ENCODE measurements at places on chromosomes 2 and 18.

DNA sequence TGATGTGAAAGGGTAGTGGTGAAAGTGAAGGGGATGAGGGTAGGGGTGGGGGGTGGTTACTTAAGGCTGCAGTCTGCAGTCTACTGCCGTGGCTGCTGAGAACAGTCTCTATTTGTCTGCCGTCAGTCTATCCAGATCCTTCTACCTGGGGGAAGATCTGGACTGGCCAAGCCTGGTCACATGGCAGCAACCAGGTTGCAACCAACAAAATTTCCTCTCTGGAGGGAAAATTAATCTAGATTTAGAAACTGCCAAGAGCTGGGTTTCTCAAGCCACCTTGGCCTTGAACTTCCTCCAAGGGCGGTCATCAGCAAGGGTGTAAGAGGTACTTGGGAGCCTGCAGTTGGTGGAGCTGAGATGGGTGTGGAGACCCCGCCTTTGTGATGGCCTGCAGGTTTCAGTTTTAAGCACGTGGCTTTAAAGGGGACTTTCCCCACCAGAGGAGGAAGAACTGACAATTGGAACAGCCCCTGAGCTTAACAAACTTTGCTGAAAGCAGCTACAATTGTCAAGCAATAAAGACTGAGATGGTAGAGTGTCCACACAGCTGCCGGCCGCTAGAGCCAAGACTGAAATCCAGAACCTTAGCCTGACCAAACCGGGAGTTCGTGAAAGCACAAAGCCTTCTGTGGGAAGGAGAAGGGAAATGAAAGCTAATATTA lies 31.4 kb upstream of the KCMF1 start:
- H3K4me1 ChIP-seq: peaks cover 11% of the 10 kb centered on the region
- H3K36me3 ChIP-seq: peaks cover 10% of the 10 kb centered on the region
- H3K27ac ChIP-seq: peak overlapping the region; percentile 54
- H3K27me3 ChIP-seq: no peaks in the 10 kb centered on the region
- H3K4me3 ChIP-seq: no peak overlapping the region

DNA sequence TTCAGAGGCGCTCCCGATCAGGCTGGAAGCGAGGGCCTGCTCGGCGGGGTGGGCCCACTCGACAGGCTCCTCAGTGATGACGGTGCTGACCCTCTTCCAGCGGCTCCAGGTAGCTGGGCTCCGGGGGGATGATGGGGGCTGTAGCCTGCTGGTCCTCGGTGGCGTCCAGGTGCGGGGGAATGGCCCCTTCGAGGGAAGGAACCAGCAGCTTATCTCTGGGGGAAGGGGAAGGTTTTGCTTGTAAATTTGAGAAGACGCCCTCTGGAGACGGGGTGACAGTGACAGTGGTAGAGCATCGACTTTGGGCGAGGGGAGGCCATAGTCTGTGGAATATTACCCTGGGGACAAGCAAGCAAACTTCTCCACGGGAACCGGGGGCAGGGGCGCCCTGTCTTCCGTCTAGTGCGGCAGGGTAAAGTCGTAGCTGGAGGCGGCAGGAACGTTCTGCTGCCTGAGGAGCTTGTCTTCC lies 891.9 kb upstream of the LRRTM1 start:
- no peak overlapping the region for H3K27ac ChIP-seq
- DNase-seq: no peak
- H3K27me3 ChIP-seq: no peaks in the 10 kb centered on the region
- no peak overlapping the region for H3K4me3 ChIP-seq

DNA sequence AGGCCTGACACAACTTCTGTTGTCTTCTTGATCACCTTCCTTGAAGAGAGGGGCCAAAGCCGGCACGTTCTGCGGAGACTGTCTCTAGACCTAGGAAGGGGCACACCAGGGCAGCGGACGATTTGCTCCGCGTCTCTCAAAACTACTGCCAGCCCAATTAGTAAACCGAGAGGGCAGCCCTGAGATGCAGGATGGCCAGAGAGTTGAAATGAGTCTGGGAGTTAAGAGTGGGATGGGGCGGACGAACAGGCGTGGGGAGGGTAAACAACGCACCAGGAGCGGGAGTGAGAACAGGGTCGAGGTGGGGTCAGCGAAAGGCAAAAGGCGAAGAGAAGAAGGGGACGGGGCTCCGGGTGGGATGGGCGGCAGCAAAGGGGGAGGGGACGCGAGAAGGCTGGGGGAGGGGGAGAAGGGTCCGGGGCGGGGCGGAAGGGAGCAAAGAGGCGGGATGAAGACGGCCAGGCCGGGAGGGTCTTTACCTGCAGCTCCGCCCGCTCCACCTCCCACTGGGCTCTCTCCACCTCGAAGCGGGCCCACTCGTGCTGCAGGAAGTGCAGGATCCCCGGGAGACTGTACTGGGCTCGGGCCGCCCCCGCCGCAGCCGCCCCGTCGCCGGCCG lies 476 bp downstream of the STRN start:
- peak overlapping the region; percentile 90 for H3K4me3 ChIP-seq
- peaks cover 42% of the 10 kb centered on the region for H3K4me1 ChIP-seq
- peak overlapping the region; percentile 90 for H3K27ac ChIP-seq
- H3K36me3 ChIP-seq: no peaks in the 10 kb centered on the region
- H3K27me3 ChIP-seq: no peaks in the 10 kb centered on the region

DNA sequence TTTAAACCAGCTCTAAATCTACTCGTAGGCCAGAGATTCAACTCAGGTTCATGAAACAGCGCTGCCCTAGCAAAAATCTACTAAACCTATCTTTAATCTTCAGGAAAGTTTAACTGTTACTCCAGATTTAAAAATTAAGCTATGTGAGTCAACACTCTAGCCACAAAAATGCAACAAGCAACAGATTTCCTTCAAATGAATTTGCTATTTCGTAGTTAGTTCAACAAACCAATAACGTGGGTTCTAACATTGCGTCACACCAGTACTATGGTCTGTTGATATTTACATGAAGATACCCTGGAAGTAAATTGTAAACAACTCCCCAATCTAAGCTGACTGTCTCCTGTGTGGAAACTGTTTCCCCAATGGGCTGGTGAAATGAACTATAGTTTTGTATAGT lies 71.2 kb downstream of the FIGN start:
- no peaks in the 10 kb centered on the region for H3K27me3 ChIP-seq
- peaks cover 60% of the 10 kb centered on the region for H3K4me1 ChIP-seq
- no peak overlapping the region for H3K4me3 ChIP-seq
- peak overlapping the region; percentile 95 for H3K27ac ChIP-seq
- DNase-seq: peak; percentile 60

- DNase-seq: no peak
- H3K27ac ChIP-seq: no peak overlapping the region
These were observed 18.6 kb downstream of the SMAD2 start for GRCh38 chr18:47911877-47912276.
